Stimulated activated CD8-positive, alpha-beta memory T cell treated with anti-CD3 and anti-CD28 coated beads, Interleukin-7, amount 100 ng/mL, for 24 hours (primary cell): ENCODE measurements at places on chromosomes 1 and 21.

DNA sequence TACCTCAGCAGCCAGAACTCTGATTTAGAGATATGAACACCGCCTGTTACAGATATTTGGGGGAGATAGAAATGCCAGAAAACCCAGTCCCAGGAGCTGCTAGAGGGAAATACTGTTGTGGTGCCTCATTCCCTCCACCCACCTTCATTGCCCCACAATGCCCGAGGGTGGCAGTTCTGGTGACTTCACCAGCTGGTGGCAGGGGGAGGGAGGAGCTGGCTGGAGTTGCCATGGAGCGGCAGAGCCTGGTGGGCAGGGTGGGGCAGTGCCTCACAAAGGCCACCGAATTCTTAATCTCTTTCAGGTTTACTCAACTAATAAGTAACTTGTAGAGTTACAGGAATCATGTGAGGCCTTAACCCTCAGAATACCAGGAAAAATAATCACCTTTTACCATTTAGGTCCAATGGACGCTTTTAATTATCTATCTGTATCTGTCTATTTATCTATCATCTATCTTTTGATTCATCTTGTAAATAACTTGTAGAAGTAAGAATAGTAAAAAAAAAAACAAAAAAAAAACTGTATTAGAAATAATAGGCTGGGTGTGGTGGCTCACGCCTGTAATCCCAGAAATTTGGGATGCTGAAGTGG, 11.7 kb upstream of the S100A11 start:
- peak; percentile 35 for DNase-seq

DNA sequence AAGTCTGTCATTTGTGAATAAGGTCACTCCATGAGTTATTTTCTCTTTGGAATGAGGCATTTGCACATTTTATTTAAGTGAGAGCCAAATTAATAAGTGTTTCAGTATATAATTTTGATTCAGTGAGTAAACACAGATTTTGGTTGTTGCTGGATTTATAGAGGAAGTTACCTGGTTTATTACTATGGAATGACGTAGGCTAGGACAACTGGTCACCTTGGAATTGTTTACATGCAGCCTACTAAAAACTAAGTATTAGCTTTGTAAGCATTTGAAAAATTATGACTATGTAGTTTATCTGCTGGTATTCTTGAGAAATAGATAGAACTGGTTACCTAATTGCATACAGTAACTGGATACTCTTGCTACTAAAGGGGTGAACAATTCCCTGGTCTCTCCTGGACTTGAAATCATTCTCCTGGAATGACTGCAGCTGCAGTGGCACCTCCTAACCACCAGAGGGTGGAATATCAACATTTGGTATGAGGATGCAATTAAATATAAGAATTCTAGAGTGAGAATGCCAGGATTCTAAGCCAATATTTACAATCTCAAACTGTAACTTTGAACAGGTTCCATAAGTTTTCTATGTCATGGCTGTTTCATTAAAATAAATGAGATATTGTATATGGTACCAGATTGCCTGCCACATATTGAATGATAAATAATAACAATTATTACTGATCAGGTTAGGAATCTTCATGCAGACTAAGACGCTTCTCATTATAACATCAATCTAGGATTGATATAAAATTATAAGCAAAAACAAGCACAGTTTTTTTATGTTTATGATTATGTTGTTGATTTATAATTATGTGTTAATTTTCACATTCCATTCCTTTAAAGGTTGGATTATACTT, 3.5 kb upstream of the KRTAP27-1 start:
- DNase-seq = peak; percentile 4

DNA sequence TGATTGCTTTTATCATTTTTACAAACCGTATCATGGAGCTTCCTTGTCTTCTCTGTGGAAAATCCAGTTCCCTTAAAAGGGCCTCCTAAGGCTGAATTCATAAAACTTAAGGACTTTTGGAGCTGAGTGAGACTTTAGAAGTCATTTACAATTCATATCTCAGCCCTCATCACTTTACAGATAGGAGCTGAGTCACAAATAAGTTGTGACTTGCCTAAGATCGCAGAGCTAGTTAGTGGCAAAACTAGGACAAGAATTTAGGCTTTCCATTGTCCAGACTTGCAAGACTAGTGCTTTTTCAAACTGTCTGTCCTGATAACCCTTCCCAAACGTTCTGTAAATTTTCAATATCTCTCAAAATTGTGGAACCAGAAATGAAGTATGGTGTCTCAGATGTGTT, 37.3 kb downstream of the C1orf21 start:
- no peak for DNase-seq

DNA sequence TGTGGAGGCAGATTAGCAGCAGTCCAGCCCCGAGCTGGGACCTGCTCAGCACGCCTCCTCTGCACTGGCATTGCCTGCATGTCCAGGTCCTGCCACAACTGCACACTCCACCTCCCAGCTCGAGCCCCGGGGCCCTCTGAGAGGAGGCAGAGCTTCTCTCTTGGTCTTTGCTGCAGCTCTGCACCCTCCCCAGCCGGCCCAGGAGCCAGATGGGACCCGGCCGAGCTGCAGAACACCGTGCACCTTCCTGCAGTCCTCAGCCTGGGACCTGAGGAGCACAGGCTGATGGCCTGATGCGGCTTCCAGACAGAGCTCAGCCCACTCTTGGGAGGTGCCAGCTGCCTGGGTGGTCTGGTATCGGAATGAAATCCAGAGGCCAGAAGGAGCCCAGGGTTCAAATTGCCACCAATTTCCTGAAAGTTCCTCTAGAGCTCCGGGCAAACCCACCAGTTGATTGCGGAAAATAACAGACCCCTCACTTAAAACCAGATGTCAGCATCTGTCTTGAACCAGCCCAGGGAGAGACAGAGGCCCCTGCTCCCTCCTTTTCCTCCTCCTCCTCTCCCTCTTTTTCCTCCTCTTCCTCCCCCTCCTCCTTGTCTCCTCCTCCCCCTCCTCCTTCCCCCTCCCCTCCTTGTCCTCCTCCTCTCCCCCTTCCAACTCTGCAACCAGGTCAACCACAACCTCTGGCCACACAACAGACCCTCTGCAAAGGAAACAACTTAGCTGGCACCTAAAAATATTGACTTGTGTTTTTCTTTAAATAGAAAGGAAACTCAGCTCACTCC, 10.6 kb upstream of the SPSB1 start:
- no peak for DNase-seq

DNA sequence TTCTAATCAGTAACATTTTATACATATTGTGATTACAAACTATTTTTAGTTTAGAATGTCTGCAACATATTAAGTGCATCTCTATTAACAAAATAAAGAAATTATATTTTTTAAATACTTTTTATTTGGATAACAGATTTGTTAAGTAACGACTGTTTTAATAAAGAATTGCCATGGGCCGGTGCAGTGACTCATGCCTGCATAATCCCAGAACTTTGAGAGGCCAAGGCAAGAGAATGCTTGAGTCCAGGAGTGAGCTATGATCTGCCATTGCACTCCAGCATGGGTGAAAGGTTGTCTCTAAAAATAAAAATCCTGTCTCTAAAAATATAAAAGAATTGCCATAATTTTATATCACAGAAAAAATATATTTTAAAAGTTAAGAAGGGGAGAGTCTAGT, 4.1 kb downstream of the LRRIQ3 start:
- DNase-seq = no peak

- no peak for DNase-seq
Observed at GRCh38 chr1:6961905-6962477, 176.7 kb downstream of the CAMTA1 start.

DNA sequence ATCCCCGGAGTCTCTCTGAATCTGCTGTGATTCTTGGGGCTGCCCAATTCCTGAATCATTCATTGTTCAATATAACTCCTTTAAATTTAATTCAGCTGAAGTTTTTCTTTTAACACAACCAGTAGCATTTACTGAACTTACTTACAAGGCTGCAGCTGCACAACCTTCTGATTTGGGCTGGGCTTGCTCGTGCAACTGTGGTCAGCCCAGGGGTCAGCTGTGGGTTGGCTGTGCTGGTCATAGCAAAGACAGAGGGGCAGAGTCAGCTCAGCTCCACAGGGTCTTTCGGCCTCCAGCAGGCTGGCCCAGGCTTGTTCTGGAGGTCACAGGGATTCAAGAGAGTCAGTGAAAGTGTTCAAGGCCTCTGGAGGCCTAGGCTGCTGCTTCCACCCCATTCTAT, 186.1 kb downstream of the MATN1 start:
- no peak for DNase-seq

- DNase-seq = no peak
Observed at GRCh38 chr1:33081554-33082305, 777 bp downstream of the AZIN2 start.
